ENCODE measurements at places on chromosomes 4 and X.
A peak's percentile ranks its signal among the peaks of the same experiment; 100 is the strongest.

DNA sequence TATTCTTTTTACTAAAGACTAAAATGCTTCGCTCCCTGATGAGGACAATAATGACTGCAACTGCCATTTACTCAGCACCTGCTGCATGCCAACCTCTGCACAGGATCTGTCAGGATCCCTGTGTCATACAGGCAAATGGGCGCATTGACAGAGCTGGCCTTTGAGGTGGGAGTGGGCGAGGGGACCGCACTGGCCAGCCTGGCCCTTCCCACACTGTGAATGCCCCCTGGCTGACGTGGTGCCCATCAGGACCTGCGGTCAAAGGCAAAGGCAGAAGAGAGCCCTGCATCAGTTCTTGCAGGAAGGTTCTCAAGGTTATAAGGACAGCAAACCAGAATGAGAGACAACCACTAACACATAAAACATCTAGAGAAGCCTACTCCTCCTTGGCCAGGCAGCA, 67.9 kb downstream of the HAUS3 start:
- DNase-seq, result no peak

DNA sequence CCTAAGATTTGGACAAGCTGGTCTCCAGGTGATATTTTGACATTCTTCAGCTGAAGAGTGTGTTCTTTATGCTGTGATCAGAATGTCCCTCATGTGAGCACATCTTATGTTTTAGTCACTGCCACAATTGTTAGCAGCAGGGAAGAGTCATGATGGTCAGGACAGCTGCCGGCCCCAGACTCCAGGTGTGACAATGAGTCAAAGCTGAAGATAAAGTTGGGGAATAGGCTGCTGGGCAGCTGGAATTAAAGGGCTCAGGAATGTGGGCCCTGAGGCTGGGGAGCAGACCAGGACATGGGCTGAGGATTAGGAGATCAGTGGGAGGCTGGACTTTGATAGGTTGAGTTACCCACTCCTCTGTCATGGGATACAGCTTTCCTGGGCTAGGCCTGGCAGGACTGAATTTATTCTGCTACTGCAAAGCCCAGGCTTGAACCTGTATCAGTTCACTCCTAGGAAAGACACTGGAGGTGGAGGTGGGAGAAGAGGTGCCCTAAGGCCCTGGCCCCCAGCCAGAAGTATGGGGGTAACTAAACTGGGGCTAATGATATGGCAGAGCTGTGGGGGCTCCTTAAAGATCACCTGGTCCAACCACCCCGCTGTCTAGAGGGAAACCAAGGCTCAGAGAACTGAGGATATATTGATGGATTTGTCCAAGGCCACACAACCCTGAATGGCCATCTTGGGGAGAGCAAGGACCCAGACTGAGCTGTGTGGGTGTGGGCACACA, 119.5 kb downstream of the PJA1 start:
- no peak for DNase-seq

- no peak for DNase-seq
Measured at GRCh38 chr4:77776182-77777134, 42.7 kb downstream of the CNOT6L start.

- no peak for DNase-seq
Measured at GRCh38 chr4:82677327-82677726, 115.5 kb upstream of the TMEM150C start.

- DNase-seq, result no peak
Measured at GRCh38 chr4:125440814-125441213, 126.1 kb downstream of the FAT4 start.

DNA sequence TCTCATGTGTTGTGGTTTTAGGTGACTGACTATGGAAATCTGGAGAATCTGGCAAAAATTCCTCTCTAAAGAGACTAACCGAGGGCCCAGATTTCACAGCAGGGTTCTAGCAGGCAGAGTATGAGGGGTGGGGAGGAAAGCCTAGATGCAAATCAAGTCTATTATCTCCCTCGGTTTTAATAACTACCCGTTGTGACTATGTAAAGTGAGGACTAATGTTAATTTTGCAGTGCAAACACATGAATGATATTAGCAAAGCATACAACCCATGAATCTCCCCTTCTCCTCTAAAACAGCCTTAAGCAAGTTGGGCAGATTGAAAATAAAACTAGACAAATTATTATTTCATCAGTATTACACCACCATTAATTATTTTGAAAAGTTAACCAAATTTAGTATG, 131.4 kb downstream of the SLITRK2 start:
- DNase-seq, result no peak

GRCh38 chr4:150816491-150816890, 198.6 kb downstream of the LRBA start:
- no peak for DNase-seq

GRCh38 chrX:53716328-53717088, 30.0 kb upstream of the HUWE1 start:
- DNase-seq, result peak; percentile 42

- DNase-seq, result no peak
Measured at GRCh38 chr4:90007494-90008167, 113.0 kb downstream of the MMRN1 start.

DNA sequence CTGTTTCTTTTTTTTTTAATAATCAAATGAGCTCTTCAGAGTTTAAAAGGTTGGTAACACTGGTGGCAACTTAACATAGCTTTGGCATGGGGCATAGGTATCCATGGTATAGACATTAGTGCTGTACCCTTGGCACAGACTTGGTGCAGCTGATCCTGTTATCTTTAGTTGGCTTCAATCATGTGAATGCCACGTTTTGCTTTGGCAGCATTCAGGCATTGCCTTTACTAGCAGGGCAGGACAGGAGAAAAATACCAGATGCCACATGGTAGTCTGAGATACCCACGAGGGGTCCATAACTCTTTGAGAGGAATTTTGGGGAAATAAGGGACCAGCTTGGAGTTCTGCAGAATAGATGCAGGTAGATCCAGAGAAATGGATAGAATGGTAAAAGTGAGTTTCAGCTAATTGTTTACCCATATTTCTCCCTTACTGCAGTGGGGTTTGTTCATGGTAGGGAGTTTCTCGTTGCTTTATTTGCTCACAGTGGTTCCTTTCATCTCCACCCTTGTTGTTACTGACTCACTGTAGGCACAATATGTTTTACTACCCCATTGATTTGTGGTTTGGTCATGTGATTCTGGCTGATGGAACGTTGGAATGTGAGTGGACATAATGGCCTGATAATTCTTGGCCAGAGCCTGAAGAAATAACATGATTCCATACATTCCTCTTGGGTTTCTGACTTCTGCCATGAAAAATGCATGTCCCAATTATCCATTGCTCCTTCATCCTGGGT, 342.7 kb downstream of the GLUD2 start:
- no peak for DNase-seq

- DNase-seq, result no peak
Measured at GRCh38 chr4:2272026-2272827, 10.3 kb upstream of the MXD4 start.

DNA sequence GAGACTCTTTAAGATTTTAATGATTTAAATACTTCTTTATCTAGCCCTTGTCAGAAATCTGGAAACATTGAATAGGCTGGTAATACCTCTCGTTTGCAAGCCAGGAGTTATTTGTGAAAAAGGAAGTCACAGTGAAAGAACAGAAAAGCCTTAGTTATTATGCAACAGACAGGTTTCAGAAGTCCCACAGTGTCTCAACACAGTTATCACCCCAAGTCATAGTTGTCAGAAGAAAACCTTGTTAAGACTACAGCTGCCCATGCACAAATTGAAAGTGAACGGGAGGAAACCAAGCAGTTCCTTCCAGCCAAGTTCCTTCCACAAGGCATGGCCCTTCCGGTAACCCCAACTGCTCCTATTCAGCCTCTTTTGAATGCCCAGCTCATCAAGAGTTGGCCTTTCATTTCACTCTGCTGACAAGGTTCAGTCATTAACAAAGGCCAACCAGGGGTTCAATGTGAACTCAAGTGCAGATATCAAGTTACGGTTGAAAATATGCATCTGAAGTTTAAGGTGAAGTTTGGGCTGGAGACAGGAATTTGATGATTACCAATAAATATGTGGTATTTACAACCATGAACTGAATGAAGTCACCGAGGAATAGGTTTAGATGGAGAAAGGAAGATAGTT, 15.6 kb downstream of the ALPK1 start:
- DNase-seq, result no peak

- DNase-seq, result peak; percentile 3
Measured at GRCh38 chr4:128819082-128819742, 9.7 kb downstream of the JADE1 start.

DNA sequence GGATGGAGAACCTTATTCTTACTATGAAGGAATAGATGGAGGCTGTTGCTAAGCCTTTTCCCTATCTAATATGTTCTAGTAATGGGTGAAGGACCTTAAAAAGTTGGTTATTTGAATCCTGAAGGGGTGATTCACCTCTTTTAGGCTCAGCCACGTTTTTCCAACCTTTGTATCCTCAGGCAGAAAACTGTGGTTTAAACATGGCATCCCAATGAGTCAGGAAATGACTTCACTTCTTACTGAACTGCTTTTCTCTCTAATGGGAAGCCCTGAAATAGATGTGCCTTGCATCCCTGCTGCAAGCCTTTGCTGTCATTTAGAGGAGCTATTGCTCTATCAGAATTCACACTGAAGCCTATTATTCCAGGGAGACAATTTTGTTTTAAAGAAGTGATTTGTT, 191.0 kb upstream of the ARX start:
- no peak for DNase-seq

GRCh38 chrX:133792198-133792953, 193.0 kb downstream of the GPC3 start:
- peak; percentile 7 for DNase-seq

DNA sequence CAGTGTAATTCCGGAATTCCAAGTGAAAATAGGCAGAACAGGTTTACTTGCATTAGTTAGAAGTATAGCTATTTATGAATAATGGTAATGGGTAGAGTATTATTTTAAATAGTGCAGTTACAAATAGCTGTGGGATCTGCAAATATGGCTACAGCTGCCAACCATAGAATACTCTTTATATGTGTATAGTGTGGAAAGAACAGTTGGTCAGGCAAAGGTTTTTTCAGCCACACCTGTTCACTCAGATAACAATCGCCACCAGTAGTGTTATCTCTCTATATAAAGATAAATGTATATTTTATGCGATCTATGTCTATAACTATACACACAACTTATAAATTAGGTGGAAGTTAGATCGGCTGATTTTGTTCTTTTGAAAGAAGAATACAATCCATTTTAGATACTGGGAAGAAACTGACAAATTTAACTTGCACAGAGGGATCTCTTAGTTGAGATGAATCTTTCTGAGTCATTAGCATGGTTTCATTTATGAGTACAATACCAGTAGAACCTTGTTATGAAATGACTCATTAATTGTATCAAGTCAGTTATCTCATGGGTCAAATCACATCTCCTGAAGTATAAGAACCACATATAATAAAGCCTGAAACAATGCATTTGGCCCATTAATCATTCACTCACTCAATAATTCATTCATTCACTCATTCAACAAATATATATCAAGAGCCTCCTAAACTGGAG, 100.9 kb upstream of the NR3C2 start:
- peak; percentile 20 for DNase-seq

GRCh38 chrX:11474576-11474975, 181.4 kb downstream of the AMELX start:
- DNase-seq, result no peak

GRCh38 chr4:73753215-73753614, 12.8 kb downstream of the CXCL8 start:
- DNase-seq, result no peak

- DNase-seq, result peak; percentile 13
Measured at GRCh38 chr4:113223001-113223400, 173.5 kb downstream of the ANK2 start.

GRCh38 chr4:89712827-89713226, 124.1 kb downstream of the SNCA start:
- no peak for DNase-seq

DNA sequence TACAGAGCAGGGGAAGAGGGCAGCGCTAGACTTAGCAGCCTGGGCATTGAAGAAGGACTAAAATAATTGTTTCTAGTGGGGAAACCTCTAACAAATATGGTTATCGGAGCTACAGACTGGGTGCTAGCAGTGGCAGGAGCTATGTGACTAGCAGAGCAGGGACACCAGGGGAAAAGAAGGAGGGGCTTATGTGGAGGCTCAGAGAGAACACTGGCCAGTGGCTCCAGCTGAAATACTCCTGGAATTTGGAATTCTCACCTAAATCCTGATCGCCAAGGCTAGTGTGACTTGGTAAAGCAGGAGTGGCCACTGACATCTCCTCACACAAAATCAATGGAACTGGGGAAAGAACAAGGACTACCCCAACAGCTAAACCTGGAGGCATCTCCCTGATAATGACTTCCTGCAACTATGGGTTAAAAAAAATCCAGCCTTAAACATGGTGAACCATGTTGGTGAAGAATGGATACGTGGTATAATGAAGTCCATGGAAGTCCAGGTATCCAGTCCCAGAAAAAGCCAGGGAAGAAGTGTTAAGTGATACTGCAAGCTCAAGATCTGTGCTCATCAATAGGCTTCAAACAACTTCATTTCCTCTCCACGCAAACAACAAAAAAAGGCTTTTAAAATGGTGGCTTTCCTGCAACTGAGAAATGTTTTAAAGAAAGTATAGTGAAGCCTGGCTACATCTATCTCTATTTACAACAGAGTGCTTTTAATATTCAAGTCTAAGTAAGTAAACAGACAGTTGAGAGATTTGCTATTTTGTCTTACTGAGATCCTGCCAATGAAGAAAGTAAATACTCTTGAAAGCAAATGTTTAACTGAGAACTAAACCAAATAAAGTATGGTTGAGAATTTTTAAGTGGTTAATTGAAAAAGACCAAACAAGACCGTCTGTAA, 1.8 kb downstream of the TAPT1 start:
- no peak for DNase-seq

DNA sequence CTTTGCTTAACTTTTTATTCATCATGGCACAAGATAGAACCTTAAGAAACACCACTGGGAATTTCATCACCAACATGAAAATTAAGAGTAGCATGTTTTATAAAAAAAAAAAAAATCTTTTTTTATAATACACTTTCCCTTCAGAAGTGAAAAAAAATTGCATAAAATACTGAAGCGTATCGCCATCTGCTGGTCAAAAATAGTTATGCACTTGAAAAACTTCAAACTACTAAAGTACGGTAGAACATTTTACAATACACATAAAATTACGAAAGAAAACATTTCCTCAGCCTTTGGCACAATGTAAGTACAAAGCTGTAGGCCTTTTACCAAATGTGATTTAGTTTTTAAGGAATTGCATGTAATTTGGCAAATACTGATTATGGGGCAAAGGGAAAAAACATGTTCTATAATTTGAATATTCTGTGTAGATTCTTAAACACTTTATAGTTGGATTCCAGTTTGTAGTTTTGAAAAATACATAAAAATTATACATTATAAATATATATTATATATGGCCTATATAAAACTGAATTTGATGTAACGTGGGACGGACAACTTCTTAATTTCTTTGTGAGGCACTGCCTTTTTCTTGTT, 26.5 kb downstream of the HCCS start:
- DNase-seq, result no peak

DNA sequence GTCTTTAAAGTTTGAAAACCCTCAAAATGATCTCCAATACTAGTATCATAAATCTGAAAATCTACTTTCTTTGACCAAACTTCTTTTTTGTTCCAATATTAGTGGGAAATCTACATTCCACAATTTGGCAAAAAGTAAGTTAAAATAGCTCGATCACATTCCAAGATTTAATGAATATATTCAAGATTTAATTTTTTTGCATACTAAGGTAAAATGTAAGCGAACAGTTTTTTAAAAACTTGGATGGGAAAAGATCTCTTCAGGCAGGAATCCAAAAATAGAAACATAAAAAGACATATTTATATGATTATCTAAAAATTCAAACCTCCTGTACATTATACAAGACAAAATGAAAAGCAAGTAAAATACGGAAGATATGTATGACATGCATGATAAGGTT, 31.2 kb downstream of the CNOT6L start:
- DNase-seq, result no peak
